Motor neuron (in vitro differentiated cells): ENCODE measurements at places on chromosomes 13 and 19. TPM values are rescaled to one million over a fixed set of nuclear protein-coding genes. Genes with fewer than 3 reads are reported as not detected.

DNA sequence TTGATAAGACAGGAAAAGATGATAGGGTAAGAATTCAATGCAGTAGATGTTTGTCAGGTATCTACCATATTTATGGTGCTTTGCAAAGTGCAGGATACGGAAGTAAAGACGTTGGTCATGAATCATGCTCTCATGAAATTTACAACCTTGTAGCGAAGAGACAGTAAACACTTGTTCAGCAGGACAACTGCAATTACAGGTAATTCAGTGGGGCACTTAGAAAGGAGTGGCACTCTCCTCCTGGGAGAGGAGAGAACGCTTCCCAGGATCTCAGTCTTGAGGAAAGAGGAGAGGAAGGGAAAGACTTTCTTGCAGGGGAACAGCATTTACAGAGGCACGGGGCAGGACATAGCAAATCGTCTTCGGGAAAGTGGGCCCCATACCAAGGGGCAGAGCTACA lies 46.4 kb downstream of the SOX1 start:
- ATAC-seq = no peak

GRCh38 chr13:113430378-113431110 lies 22.7 kb downstream of the ADPRHL1 start:
- ATAC-seq = no peak

GRCh38 chr19:8487137-8487851 lies 15.1 kb downstream of the PRAM1 start:
- no peak for ATAC-seq

- no peak for ATAC-seq
Measured at GRCh38 chr13:42946927-42947326, 45.1 kb downstream of the EPSTI1 start.

DNA sequence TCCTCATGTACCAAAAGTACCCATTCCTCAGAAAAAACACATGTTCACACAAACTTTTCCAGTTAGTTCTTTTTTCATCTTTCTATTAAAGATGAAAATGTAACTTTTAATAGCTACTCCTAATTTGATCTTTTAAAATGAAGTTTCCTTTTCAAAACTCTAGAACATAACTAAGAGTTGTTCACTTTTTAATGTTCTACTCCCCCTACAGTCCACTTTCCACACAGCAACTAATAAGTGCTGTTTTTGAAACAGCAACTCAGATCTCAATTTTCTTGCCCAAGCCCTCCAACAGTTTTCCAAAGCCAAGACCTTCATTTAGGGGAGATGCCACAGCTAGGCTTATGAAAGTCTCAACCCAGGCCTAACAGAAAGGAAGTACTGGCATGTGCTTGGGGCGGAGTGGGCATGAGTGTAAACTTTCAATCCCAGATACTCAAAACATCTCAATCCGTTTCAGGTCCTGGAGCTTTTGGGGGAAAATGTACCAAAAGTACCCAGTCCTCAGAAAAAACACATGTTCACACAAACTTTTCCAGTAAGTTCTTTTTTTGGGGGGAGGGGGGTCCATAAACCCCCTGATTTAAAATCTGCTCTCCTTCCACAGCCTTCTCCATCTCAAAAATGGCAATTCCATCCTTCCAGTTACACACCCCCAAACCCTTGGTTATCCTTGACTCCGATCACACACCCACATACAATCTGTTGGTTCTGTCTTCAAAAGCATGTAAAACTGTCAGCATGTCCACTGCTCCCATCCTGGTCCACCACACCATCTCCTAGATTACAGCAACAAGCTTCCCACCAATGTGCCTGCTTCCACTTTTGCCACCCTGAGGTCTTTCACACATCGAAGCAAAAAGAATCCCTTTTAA lies 2.0 kb downstream of the FBL start:
- ATAC-seq = no peak

GRCh38 chr13:106513025-106513983 lies 22.2 kb downstream of the EFNB2 start:
- ATAC-seq = peak; percentile 64

DNA sequence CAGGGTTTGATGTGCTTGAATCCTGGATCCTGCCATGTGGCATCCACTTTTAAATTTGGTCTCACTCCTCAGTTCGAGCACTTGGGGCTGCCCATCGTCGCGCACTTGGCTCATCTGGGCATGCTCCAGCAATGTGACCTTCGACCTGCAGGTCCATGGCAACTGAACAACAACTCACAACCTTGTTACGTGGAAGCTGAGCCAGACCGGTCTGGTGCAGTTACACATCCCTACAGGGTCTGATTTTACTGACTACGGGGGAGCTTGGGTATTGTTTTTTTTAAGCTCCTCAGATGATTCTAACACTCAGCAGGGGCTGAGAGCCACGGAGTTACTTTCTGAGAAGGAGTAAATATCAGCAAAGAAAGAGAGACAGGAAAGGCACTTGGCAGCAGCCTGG lies 769.6 kb downstream of the UQCRFS1 start:
- peak; percentile 97 for ATAC-seq

DNA sequence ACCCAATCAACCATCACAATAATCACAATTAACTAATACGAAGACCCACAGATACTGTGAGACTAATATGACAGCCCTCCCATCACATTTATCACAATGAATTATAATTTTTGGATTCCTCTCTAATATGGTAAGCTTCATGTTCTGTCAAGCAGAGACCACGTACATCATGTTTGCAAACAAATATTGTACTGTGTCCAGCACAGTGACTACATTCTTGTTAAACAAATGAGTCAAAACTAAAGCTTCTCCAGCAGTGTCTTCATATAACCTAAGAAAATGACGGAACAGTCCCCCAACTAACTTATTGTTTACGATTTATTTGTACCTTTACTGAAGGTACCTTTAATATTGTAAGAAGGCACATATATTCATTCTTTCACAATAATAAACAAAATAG lies 292.6 kb downstream of the ENOX1 start:
- no peak for ATAC-seq

GRCh38 chr19:10027158-10027997 lies 14.1 kb downstream of the RDH8 start:
- peak; percentile 98 for ATAC-seq

- ATAC-seq = no peak
Measured at GRCh38 chr19:18225355-18225701, 910 bp downstream of the PDE4C start.

The KLK1 gene
- 0.19 TPM in 1 of 2 replicates, not detected in the other for total RNA-seq

The NLRP4 gene
- not detected in 2 replicates for total RNA-seq

The ZNF66 gene
- total RNA-seq = 1.5 and 2.5 TPM in 2 replicates

The ZFR2 gene
- total RNA-seq = 7.4 TPM in 2 replicates

The SIGLEC8 gene
- not detected in 2 replicates for total RNA-seq
